ENCODE measurements at places on chromosomes 7 and 10.
A peak's percentile ranks its signal among the peaks of the same experiment; 100 is the strongest.

DNA sequence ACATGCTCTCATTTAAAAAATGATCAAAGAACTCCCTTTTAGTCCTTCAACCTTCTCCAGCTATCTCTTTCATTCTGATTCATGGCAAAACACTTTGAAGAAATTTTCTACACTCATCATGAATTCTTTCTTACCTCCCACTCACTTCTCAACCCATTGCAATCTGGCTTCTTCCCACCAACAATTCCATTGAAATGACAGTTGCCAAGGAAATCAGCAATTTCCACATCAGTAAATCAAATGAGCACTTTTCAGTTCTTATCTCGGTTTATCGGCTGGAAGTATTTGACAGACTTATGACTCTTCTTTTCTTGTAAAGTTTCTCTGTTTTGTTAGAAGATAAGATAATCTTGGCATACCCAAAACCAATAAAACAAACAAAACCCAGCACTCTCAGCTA is 99.1 kb upstream of the CACNA2D1 start:
- DNase-seq: no peak

GRCh38 chr10:131689486-131689885 is 211.3 kb upstream of the PPP2R2D start:
- DNase-seq: no peak

DNA sequence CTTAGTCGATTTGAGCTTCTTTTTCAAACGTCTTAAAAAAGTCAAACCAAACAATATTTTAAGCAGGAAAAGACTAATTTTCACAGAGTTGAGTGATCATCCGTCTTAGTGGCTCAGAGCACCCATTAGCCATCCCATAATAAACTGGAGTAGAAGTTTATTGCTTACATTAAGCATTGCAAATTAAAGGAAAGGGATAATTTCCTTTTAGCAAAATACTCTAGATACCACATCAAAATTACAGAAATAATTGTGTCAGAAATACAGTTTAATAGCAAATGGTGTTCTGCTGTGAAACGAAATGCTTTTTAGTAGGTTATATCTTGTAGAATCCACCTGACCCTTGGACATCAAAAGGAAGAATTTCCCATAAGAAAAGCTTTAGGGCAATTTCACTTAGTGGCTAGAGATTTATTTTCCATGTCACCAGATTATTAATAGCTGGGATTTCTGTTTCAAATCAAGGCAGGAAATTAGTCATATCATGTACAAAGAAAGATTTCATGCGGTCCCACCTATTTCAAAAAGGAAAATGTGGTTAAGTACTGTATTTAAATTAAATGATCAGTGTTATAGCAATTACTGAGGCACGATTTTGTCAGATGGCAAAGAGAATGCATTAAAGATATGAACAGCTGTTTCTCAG is 96.2 kb downstream of the NPTX2 start:
- no peak for DNase-seq

DNA sequence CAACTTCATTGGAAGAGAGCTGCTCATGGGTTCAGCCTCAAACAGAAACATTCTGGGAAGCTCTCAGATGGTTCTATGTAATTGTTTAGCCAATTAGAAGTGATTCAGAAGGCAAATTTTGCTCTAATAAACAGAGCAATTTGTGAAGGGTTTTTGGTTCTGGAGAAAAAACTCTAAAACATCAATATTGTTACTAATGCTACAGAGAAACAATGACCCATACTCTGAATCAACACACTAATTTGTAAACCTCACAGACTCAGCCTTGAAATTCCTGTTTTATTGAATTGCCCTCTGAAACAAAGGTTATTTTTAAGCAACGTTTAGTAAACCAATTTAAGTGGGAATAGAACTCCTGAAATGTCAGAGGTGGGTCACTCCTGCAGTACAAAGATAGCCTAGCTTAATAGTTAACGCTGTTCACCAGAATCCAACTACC is 171.6 kb upstream of the SVIL start:
- DNase-seq: no peak

- DNase-seq: no peak
Measured at GRCh38 chr10:11842411-11842810, 19.3 kb downstream of the PROSER2 start.

GRCh38 chr10:88702848-88703597 is 3.0 kb upstream of the LIPK start:
- DNase-seq: no peak

GRCh38 chr7:80815733-80816132 is 103.1 kb downstream of the SEMA3C start:
- DNase-seq: no peak

DNA sequence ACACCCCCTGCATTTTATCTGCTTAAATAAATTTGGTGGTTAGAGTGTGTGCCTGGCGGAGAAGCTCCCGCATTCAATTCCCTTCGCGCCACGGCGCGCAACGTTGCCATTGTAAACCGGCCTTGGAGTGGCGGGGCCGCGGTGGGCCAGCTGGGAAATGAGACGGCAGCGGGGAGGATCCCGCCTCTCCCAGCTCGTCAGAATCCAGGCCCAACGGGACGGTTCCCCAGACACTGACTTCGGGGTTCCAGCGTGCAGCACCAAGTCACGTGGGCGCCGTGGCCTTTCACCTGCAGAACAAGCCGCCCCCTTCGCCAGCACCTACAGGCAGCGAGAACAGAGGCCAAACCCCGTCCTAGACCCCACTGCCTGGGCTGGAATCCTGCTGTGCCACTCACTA is 103.4 kb downstream of the GRID1 start:
- no peak for DNase-seq

- DNase-seq: no peak
Measured at GRCh38 chr10:112340601-112341000, 33.3 kb upstream of the ACSL5 start.

- no peak for DNase-seq
Measured at GRCh38 chr10:19730907-19731217, 85.4 kb upstream of the PLXDC2 start.

- DNase-seq: no peak
Measured at GRCh38 chr10:79137826-79138225, 69.1 kb downstream of the ZMIZ1 start.

- no peak for DNase-seq
Measured at GRCh38 chr10:78445308-78445707, 411.6 kb downstream of the RPS24 start.

DNA sequence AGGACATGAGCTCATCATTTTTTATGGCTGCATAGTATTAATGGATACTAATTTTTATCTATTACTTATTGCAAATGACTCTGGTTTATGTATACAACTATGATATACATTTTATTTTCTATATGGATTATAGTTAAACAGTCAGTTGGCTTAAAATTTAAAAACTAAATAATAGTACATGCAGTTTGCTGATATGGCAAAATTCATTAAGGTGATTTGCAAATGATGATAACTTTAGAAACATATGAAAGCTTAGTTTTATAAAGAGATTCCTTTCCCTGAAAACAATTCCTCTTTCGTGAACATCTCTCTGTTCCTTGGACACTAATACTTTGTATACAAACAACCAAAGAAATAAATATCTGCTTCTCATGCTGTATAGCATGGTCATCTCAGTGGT is 165.5 kb upstream of the SEMA3E start:
- no peak for DNase-seq

- DNase-seq: no peak
Measured at GRCh38 chr7:123715799-123716198, 33.0 kb downstream of the WASL start.

GRCh38 chr10:132657748-132658147 is 120.2 kb downstream of the INPP5A start:
- DNase-seq: no peak

DNA sequence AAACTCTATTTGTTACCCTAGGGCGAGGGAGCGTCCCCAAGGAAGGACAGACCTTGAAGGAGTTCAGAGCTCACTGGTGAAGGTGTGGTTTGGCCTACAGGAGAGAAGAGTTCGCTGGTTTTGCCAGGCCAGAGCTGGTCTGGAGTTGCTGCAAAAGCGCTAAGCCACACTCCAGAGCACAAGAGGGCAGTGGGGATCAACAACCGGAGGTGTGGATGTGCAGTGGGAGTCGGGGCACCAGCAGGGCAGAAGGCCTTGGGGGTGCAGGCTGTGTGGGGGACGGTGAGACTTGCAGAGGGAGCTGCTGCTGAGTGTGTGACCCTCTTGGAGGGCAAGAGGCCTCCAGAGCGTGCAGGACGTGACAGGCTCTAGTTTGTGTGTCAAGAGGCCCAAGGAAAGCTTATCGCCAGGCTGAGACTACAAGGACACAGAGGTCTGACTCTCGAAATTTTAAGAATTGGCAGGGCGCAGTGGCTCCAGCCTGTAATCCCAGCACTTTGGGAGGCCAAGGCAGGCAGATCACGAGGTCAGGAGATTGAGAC is 14.3 kb upstream of the CUL1 start:
- DNase-seq: peak; percentile 6

GRCh38 chr7:96321658-96322372 is at the start of gene SLC25A13:
Gene SLC25A13 (minus strand): TSS chr7:96322098. CDS start chr7:96321956, 142 bp downstream.
- peak; percentile 96 for DNase-seq

DNA sequence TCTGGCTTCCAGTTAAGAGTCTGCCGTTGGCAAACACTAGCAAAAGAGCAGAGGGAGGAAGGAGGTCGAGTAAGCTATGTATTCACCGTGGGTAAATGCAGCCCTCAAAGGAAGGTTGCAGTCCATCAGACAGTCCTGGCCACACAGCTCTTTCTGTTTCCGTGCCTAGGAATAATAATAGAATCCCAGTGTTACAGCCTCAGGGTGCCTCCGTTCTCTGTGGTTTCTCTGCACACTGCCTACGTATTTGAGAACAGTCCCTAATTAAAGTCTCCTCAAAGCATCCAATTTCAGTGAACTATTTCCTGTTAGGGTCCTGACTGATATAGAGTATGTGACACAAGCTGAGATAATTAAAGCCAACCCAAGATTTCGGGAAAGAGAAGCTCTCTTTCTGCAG is 176.7 kb downstream of the GPAM start:
- no peak for DNase-seq

DNA sequence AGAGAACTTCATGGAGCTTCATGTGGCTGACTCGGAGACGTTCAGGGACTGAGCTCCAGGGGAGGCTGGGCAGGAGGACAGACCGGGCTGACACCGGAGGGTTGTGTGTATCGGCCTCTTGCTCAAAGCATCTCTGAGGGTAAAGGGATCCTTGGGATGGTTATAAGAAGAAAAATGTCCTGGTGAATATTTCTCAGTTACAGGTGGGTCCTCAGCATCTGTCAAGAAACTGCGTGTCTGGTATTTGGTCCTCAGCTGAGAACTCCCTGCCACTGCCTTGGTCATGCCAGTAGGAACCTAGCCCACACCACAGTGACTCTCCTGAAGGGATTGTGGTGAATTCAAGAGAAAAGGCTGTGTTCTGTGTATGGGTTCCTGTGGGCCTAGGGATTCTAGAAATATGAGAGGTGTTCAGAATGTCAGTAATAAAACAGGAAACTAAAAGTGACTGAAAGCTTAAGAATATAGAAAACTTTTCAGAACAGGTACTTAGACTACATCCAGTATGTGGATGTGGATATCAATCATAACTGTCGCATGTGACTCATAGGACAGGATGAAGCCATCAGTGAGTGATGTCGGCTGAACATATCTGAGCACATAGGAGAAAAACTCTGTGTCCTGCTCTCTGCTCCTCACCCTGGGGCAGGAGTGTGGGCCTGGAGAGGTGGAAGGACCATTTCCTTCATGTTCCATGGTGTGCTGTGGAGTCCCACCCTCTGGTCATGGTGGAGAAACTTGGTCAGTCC is 28.4 kb downstream of the MBL2 start:
- no peak for DNase-seq

- no peak for DNase-seq
Measured at GRCh38 chr7:9091282-9091681, 657.9 kb downstream of the NXPH1 start.

DNA sequence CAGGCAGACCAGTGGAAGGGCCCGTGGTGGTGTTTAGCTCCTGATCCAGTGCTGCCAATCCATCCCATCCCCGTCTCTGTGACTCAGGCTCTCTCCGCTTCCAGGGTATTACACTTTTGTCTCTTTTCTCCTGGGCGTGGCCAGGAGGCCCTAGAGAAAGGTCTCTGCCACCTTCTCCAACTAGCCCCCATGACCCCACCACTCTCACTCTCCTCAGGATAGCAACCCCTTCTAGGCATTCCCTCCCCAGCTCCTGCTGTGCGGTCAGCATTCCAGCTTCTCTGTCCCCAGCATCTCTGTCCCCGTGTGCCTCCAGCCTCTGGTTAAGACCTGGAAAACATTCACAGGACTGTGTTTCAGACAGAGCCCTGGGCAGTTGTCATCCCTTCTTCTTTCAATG is 36.2 kb upstream of the R3HCC1L start:
- DNase-seq: no peak

- no peak for DNase-seq
Measured at GRCh38 chr10:70440296-70441160, 953 bp downstream of the NODAL start.

- DNase-seq: no peak
Measured at GRCh38 chr7:155921804-155922066, 109.5 kb upstream of the SHH start.

DNA sequence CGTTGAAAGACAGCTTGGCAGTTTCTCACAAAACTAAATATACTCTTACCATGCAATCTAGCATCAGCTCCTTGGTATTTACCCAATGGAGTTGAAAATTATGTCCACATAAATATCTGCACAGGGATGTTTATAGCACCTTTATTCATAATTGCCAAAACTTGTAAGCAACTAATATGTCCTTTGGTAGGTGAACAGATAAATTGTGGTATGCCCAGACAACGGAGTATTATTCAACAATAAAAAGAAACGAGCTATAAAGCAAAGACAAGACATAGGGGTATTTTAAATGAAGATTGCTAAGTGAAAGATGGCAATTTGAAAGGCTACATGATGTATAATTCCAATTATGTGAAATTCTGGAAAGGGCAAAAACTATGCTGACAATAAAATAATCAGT is 162.5 kb upstream of the PTN start:
- no peak for DNase-seq

DNA sequence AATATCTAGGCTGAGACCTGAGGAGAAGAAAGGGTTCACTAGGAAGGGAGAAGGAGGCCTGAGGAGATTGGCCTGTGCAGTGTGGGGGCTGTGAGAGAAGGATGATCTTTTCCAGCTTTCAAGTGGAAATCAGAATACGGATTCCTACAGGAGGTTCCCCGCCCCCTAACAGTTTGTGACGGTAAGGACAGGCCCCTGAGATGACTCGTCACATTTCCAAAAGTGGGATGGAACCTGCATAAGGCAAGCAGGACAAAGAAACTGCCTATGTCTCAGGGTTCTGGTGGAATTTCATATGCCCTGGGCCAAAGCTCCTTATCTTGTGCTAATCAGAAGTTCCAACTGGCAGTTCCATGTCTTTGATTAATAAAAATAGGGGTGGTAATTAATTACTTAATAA is 275.6 kb downstream of the SNX10 start:
- DNase-seq: no peak

- DNase-seq: no peak
Measured at GRCh38 chr7:99829524-99830160, 1.8 kb downstream of the CYP3A43 start.

- DNase-seq: no peak
Measured at GRCh38 chr10:30353851-30354250, 4.8 kb upstream of the MTPAP start.

- no peak for DNase-seq
Measured at GRCh38 chr7:110944966-110945644, 145.8 kb upstream of the LRRN3 start.

- no peak for DNase-seq
Measured at GRCh38 chr7:25496476-25497368, 268.4 kb upstream of the NPVF start.

- DNase-seq: no peak
Measured at GRCh38 chr7:86733783-86734182, 90.1 kb downstream of the GRM3 start.

Measured in thyroid gland (tissue), 4 donors.